ENCODE measurements at places on chromosomes 5 and 9.
A peak's percentile ranks its signal among the peaks of the same experiment; 100 is the strongest.

DNA sequence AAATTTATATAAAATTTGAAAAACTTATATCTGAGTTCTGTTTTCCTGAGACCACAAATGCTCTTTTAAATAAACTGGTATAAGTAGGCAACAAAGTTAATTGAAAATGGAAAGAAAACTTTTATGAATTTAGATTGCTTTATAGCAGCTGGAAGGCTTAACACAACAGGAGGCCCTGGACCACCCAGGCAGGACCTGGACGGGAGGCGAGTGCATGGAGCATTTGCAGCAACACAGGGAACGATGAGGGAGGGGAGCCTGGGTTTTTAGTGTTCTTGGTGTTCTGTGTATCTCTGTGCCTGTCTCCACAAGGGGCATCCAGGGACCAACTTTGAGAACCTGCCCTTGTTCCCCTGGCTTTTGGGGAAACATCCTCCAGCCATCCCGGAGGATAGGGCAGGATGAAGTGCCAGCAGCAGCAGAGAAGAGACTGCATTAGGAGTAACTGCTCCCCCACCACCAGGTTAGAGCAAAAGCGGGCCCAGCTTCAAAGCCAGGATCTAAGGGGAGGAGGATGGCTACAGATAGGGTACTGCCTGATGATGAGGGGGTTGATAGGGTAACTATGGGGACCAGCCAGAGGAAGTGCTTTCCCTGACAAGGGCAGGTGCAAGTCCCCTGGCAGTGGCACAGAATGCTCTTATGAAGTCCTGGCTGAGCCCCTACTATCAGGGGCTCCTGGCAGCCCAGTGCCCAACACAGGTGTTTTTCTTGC lies 6.7 kb upstream of the SPATA31E1 start:
- DNase-seq = no peak

- DNase-seq = no peak
Measured at GRCh38 chr9:4174546-4175175, 125.2 kb downstream of the GLIS3 start.

DNA sequence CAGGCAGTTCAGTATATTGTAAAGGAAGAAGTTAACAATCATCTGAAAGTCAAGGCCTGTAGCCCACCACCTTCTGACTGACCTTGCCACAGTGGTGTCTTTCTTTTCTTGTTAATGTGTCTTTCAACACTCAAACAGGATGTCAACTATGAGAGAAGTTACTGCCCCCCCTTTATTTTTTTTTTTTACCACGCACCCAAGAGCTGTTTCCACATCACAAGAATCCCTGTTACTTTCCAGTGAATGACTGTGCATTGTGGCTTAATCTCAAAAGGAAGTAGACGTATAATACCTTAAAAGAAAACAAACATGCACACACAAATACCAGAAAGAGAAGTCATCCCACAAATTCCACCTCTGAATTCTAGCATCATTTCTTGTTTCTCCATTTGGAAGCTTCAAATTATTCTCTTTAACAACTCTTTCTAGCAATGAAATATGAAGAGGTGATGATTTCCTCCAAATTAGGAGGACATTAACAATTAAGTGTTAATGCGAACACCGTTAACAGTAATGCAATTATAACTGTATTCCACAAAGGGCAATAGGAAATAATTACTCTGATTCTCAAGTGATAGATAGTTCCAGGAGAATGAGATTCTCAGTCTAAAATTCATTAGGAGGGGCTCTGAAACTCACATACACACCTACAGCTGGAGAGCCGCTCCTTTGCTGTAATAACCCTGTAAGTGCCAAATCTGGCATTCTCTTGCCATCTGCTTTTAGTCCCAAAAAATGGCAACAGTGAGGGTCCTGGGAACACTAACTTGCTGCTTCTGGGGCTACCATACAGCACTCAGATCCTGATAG lies 201.0 kb downstream of the EFNA5 start:
- DNase-seq = no peak

- DNase-seq = no peak
Measured at GRCh38 chr9:91604451-91605179, 181.0 kb upstream of the NFIL3 start.

DNA sequence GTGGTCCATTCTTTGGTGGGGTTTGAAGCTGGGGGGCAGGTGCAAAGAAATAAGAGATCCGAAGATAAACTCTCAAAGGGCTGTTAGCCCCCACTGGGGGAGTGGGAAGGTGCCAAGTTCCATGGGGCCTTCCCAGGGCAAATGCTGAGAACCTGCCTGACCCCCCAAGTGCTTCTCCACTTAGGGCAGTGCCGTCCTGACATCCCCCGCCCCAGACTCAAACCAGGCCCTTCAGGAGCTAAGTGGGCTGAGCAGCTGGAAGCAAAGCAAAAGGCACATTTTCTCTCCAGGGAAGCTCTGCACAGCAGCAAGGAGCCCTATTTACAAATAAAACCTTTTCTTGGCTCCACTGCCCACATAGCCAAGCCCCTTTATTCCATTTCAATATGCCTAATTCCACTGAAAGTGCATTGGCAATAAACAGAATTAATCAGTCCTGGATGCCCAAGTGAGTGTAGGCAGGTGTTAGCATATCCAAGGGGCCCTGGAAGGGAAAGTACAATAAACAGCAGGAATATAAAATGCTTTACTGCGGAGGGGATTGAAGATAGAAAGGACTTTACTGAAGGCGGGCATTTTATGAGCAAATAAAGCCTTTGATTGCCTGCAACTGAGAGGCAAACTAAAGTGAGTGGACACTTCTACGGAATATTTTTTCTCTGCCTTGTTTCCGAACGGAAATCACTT lies 44.6 kb downstream of the WHRN start:
- no peak for DNase-seq

DNA sequence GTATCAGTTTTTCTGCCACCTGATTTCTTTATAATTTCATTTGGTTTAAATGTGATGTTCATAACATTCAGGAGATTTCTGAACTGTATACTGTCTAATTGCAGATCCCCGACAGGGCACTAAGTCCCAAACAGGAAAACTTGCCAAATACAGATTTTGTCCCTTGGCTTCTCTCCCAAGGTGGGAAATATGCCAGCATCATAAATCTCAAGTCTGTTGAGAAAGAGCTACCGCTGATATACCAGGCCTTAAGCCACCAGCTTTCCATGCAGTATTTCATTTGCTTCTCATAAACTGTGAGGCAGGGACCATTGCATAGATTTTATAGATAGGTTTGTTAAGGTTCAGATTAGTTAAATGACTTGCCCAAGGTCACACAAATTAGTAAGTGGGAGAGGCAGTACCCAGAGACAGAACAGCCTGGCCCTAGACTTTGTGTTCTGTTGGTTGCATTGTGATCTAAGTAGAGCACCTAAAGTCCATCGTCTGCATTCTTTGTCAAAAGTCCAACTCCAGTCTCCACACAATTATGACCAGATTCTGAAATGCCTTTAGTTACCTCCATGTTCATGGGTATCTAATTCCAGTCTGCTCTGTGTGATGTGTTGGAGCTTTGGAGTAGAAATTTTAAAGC lies 16.2 kb downstream of the GPR21 start:
- no peak for DNase-seq

GRCh38 chr9:122307925-122308324 lies 43.2 kb downstream of the MRRF start:
- DNase-seq = no peak

DNA sequence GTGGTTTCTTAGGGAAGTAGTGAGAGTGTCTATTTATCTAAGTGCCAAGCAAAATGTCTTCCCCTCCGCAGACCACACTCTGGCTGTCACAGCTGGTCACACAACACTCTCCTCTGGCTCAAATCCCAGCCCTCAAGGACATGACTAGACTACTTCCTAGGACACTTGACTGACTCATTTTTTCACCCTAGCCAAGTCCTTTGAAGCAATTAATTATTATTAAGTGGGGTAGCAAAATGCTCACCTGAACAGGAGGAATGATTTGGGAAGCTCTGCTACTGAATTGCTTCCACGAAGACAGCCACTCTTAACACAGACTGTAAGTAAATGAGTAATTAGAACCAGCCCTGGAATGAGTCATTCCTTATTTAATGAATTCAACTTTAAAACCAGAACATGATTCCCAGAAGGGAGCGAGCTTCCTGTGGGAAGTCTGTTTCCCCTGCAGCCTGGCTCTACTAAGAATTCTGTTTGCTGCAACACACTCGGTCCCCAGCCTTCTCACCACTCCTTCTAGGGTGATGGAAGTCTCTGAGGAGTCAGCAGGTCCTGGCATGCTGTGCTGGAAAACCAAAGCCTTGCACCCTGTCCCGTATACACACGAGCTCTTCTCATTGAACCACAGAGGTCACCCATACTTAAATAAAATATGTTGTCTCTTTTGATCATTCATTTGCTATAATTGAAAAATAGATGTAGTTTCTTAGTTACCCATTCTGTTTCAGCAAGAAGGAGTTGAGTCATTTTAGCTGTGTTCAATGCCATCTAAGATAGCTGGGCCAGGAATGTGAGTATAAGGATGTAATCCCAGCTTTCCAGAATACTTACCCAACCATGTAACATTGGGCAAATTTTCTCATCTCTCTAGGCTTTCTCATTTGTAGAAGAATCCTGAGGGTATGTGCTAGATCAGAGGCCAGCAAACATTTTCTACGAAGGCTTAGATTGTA lies 218.6 kb upstream of the RASEF start:
- no peak for DNase-seq

DNA sequence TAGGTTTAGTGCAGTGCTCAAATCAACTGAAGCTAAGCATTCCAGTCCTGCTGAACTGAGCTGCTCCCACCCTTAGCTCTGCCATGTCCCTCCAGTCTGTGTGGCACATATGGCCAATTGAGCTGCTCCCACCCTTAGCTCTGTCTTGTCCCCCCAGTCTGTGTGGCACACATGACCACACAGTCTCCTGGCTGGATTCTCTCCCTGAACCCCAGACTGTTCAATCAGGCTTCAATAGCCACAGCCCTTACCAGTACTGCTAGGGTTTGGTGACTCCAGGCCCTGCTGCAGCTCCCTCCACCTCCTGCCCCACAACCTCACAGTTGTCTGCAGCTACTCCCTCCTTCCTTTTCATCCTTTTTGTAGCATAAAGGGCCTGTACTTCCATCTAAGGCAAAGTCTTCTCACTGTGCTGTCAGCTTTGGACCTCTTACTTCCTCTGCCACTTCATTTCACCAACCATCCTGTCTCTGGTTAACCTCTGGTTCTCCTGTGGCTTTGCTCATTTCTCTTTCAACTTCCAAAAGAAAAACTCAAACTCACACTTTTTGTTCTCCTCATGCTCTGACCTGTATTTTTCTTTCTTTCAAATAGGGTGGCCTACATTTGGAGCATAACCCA lies 50.8 kb downstream of the ADAMTS12 start:
- peak; percentile 19 for DNase-seq

- no peak for DNase-seq
Measured at GRCh38 chr5:90558344-90559192, at the start of gene ADGRV1. Gene ADGRV1, plus strand, starts transcription at chr5:90558797. Its CDS starts 99 bp downstream, at chr5:90558896.

DNA sequence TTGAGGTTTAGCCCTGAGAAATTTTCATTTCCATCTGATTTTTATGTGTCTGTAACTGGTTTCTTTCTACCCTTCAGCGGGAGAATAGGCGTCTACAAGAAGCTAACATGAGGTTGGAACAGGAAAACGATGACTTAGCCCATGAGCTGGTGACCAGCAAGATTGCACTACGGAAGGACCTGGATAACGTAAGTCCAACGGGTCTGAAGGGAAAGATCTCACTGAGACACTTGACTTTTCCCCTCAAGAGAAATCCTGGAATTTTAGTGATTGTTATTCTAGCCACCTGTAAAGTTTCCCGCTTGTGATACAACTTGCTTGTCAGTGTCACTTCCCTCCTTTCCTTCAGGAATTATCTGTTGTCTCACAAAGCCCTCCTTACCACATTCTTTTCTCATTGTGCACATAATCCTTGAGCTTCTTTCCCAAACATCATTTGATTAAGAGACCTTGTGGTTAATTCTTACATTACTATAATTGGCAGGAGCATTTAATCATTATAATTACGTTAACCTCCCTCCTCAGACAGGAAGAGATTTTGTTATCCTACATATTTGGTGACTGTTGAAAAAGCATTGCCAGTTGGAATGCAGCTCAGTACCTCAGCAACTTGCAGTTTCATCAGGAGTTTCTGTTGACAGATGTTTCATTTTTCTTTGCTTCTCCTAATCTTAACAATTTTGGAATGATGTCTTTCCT lies 56.9 kb downstream of the GPR21 start:
- DNase-seq = no peak

GRCh38 chr5:125581311-125581710 lies 834.9 kb upstream of the ZNF608 start:
- no peak for DNase-seq

GRCh38 chr5:159478950-159479349 lies 148.7 kb upstream of the IL12B start:
- DNase-seq = peak; percentile 22

DNA sequence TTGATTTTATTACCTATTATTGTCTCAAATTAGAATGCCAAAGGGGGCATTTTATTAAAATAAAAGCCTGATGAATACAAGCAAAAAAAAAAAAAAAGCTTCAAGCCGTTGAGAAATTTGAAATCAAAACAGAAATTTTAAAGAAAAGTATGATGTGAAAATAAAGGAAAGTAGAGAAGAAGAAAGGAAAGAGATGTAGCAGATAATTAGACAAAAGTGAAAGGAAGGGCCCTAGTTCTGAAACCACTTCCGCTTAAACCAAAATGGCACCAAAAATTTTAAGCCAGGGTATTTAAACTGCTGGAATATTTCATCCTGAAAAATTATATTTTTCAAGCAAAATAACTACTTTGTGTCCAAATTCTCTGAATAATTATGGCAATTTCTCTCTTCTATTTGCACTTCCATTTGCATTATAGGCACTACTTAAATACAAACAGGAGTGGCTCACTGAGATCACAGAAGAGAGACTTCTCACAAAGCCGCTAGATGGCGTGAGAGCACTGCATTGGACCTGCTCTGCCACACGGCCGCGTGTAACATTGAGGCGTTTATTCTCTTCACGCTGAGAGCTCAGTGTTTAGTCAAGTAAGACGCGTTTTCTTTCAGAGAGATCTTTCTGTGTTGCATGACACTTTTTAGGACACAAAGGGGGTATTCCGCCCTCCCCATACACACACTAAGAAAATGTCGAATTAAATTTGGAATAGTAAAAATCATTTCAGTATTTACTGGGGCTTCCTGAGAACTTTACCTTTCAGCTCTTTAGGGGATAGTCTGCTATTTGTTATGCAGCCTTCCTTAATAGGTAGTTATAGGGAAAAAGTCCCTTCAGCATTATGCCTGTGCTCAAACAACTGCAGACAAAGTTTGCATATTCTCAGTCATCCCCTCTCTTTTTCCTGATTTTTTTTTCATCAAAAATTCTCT lies 368.4 kb upstream of the CCNH start:
- DNase-seq = peak; percentile 88

- no peak for DNase-seq
Measured at GRCh38 chr9:76634356-76635054, 129.7 kb upstream of the PCA3 start.

DNA sequence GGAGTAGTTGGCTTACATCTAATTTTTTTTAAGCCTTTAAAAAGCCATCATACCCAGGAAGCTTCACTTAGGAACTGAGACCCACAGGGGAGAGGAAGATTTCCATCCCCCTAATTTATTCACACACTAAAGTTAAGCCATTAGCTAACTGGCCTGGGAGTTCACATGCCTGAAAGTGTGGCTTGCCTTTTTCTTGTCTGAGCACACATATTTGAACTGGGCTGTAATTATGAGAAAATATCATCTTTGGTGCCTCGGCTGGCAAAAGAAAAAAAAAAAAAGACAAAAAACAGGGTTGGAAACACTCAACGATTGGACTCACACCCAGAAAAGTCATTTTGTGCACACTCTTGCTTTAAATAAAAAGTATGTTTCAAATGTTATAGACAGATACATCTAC lies 847.3 kb downstream of the MAT2B start:
- no peak for DNase-seq

GRCh38 chr5:42680046-42680445 lies 76.6 kb upstream of the CCDC152 start:
- no peak for DNase-seq

- DNase-seq = peak; percentile 90
Measured at GRCh38 chr5:151078490-151079262, 2.2 kb downstream of the TNIP1 start.
